ENCODE measurements at places on chromosomes 7 and 10.

DNA sequence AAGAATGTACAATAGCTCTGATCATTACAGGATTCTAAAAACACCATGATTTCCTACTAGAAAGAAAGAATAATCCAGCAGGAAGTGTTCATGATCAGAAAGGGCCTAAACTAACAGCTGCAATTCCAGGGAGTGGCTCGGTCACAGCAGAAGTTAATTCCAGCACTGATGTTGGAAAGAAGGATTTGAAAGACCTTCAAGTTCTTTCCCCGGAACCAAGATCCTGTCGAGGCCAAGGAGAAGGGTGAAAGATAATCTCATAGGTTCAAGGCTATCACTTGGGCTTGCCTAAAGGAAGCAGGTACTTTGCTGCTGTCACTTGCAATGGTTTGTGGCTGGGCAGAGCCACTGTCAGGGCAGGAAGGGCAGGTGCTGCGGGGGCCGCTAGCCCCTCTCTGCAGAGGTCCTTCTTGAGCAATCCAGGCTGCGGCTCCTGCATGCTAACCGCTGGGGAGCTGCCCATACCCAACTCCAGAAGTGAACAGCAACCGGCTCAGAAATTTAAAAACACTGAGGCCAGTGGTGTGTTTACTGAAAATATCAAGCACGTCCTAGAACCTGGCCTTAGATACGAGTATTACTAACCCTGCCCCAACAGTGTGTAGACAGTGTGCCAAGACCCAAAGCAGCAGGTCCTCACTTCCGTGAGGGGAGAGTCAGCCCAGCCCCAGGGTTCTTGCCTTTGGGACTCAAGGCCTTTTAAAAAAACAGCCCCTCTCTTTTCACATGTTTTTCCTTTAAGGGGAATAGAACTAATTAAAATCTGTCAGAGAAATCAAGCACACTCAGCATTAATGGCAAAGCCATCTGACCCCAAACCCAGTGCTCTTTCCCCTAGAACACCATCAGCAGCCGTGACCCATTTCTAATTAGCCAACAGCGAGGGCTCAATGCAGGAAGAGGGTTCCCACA, 76.8 kb downstream of the VIPR2 start:
- no peak for DNase-seq

GRCh38 chr10:47127188-47127785, 172.7 kb upstream of the GDF10 start:
- DNase-seq: no peak

GRCh38 chr7:47621979-47622561, 40.2 kb upstream of the TNS3 start:
- no peak for DNase-seq

DNA sequence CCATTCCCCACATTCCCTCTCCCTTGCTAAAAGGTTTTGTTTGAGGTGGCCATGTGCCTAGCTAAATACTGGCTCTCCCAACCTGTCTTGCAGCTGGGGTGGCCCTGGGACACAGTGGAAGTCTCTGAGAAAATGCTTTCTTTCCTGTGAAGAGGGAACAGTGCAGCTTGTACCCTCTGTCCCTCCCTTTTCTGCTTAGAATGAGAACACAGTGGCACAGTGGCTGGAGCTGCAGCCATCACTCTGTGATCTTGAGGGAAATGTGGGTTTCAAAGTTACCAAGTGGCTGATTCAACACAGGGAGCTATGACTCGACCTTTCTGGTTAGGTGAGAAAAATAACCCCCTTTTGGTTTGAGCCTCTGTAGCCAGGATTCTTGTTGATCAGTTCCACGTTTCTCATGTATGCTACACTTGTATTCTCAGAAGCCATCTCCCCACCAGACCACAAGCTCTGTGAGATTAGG, 62.7 kb upstream of the CARD11 start:
- no peak for DNase-seq

DNA sequence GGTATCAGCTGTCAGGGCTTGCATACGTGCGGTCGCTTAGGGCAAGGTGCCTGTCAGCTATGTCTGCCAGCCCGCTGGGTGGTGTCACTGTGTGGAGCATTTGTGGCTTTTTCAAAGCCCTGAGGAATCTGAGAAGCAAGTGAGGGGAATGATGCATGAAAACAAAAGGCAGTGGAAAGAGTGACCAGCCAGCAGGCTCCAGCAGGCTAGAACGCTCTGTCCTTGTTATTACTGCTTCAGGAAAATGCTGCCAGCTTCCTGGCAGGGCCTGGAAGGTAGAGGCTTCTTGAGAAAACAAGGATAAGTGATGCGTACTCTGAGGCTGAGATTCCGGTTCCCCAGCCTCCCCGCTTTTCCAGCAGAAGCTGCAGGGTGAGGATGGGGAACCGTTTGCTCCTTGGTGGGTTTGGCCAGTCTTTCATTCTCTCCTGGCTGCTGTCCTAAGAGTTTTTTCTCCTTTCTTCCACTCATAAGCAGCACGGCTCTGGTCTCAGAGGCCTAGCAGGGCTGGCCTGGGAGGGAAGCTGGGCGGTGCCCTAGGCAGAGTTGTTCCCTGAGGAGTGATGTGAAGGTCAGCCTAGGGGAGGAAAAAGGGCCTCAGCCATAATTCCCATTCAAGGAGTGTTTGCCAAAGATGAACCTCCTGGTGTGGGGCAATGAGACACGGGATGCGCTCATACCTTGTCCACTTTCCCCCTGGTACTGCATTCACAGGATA, 42.8 kb upstream of the MKLN1 start:
- DNase-seq: peak; percentile 14

DNA sequence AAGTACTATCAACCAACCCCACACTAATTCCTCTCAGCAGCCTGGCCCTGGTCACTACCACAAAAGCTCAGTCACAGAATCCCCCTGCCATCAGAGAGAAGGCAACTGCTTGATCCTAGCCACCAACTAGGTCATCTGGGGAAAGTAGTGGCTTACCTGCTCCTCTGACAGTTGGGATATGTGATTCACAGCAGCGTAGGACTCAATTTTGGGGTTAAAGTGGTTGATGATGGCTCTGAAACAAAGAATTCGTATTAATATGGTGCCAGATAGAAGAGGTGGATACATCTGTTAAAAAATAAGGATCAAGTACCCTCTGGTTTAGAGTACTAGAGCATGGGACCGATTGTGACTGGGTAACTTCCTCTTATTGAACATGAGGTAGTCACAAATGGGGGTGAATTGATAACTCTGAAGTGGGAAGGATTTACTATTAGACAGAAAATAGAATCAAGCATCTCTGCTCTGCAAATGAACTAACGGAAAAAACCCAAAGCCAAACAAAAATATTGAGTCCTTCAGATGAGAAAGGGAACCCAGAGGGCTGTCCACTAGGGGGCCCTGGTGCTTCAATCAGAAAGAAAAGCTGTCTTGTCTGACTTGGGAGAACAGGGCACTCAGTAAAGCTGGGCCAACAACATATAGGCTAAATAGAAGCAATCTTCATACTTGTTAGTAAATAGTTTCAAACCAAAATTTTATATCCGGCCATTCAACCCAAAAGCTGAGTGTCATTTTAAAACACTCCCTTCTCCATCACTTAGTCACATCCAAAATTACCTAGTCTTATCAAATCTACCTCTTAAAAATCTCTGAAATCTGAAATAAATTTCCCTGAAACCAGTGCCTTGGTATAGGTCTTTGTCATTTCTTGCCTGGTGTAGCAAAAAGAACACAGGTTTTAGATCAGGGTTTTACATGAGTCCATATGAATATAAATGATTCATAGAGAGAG, 45.9 kb upstream of the KCNIP2 start:
- peak; percentile 87 for DNase-seq

GRCh38 chr7:143416565-143417149, 8.0 kb upstream of the EPHA1 start:
- peak; percentile 28 for DNase-seq

GRCh38 chr10:76382381-76382851, 951.0 kb downstream of the LRMDA start:
- no peak for DNase-seq

GRCh38 chr7:150326657-150327268, 3.4 kb upstream of the ACTR3C start:
- DNase-seq: no peak

DNA sequence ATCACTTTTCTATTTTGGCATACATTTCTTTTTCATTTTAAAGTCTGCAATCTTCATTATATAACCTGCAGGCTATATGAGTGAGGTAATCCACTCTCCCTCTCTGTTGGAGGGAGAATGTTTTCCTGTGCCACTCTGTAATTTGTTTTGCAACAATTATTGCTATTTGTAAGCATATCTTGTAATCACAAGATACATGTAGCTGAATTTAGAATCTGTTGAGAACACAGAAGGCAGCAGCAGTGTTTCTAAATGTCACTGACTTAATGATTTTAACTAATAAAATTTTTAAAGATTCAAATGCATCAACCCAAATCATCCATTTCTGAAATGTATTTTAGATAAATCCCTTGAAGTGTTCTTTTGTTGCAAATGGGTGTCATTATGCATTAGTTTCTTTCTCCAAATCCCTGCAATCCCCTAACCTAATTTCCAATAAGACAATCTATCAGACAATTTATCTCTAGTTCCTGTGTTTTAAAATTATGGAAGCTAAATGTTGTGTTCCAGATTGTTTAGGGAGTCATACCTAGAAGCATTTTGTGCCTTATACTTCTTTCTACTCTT, 19.8 kb upstream of the UMAD1 start:
- DNase-seq: no peak

DNA sequence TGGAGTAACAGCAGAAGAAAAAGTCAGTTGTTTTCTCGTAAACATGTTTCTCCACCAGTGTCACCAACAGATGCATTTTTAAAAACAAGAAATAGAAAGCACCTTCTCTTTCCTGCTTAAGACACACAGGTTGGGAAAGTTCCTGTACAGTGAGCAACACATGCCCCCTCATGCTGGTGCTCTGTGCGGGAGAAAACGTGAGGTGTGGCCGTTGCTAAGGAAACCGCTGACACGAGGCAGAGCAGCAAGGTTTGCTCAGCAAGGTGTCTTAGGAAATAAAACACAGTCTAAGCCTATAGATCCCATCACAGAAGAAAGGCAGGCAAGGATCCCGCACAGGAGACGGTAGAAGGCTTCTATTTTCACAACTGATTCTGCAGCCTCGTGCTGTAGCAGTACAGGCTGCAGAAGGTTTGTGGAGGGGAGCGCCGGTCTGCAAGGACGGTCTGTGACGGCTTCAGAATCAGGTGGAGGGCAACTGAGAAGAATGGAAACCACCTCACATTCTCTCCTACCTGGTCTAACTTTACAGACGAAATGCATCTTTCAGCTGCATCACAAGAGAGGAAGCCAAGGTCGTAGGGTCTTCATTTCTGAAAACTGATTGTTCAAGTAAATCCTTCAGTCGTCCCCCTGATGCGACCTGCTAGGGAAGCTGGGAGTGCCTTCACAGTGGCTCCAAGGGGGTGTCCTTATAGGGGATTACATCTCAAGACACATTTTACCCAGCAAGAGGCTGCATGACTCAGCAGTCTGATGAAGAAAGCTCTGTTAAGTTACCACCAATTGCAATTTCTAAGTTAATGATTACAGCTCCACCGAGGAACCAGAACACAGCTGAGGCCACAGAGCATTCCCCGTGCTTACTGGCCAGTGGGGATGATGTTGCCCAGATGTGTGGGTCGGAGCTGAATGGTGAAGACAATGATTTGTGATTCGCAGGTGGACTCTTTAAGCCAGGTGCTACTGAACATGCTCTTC, 150.7 kb upstream of the KLF14 start:
- DNase-seq: peak; percentile 56

DNA sequence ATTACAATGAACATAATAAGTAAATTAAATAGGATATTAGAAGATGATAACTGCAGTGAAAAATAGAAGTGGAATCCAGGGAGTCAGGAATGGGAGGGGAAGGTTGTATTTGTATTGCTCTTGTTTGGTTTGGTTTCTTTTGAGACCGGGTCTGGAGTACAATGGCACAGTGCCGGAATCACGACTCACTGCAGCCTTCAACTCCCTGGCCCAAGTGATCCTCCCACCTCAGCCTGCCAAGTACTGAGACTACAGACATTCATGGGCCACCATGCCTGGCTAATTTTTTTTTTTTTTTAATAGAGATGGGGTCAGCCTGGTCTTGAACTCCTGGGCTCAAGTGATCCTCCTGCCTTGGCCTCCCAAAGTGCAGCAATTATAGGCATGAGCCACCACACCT, 59.9 kb upstream of the LRRC4 start:
- DNase-seq: no peak

- no peak for DNase-seq
Observed at GRCh38 chr7:72028267-72028666, 383.9 kb downstream of the CALN1 start.

DNA sequence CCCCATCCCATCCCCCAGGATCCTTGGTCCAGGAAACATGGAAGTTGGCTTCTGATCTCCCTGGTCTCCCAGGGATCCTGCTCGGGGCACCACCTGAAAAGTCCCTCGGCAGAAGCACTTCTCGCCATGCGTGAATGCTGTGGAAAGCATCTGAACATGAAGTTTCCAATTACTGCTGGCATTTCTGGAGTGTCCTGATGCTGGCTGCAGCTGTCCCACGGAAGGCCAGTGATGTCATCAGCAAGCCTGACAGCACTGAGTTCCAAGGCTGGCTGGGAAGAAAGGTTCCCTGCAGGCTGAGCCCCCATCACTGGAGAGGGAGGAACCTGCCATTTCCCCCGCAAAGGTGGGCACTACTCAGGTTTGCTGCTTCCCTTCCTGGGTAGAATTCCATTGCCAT, 71.4 kb downstream of the KCNMA1 start:
- no peak for DNase-seq

DNA sequence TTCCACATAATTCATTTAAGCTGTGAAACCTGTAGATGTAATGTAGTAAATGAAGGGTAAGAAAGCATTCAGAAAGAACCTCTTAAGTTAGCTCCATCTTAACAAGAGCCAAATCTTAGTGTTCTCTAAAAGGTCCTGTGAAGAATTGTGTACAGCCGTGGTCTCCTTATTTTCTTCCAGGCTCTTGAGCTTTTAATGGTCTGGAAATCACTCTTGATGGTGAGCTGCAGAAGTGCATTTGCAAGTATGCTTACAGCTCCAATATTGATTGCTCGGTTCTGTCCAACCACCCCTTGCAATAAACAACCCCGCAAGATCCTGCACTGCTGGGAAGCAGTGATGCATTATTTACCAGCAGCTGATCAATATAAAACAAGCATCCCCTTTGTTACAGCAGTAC, 690.8 kb upstream of the FZD8 start:
- DNase-seq: no peak

GRCh38 chr10:91043173-91043910, 122.5 kb upstream of the ANKRD1 start:
- no peak for DNase-seq

DNA sequence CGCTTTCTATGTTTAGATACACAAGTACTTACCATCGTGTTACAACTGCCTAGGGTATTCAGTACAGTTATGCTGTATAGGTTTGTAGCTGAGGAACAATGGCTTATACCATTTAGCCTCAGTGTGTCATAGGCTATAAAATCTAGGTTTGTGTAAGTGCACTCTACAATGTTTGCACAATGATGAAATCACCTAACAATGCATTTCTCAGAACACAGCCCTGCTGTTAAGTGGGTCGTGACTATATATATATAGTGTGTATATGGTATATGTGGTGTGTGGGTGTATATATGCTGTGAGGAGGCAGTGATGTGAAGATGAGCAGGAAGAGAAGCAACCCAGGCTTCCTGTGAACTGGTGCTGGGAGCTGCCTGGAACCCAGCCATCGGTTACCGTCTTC, 65.6 kb upstream of the MKI67 start:
- DNase-seq: no peak
